ENCODE measurements at places on chromosomes 12 and 14.

DNA sequence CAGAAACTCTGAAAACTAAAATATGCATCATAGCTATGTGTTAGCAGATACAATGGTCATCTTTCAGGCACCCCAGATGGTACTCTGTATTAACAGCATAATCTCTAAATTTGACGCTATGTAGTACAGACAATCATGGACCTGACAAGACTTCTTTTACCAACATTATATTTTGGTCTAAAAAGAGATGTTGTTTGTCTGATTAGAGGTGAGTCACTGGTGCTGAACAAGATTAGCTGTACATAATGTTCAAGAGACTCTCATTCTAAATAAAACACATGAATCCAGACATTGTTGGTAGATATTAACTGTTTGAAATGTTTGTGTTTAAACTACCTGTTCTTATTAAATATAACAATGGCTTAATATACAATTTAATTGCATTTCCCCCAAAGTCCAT is 146.4 kb upstream of the LMNTD1 start:
- no peak for DNase-seq

DNA sequence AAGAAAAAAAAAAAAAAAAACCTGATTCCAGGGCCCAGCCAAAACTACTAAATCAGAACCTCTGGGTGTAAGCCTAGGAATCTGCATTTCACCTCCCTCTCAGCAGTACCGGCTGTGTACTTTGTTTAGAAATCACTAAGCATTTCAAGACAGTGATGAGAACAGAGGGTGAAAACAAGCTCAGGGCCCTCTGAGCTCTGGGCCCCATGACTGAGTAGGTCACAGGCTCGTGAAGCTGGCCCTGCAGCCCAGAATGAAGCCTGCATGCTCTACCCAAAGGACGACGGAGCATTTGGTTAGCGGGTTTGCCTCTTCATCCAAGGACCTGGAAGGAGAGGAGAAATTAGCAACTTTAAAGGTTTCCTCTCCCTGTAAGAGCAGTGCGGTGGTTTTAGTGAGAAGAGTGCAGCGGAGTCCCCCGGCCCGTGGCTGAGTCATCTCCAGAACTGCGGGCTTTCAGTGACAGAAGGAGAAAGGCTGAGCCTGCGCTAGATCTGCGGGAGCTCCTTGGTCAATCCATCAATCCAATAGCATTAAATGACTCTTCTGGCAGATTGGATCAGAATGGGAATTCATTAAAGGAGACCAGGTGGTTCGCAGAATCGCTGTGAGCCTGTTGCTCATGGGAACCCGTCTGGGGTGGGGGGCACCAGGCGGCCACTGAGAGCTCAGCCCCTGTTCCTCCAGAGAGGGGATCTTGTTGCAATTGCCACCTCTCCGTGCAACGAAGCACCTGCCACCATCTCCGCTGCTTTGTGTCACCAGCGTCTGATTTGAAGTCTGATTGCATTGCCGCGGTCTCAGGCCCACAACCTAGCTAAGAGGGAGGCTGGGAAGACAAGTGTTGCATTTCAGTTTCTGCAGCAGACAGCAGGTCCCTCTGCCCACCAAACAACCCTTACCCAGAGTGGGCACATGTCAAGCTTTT is 7.3 kb downstream of the IL31 start:
- peak; percentile 30 for DNase-seq

DNA sequence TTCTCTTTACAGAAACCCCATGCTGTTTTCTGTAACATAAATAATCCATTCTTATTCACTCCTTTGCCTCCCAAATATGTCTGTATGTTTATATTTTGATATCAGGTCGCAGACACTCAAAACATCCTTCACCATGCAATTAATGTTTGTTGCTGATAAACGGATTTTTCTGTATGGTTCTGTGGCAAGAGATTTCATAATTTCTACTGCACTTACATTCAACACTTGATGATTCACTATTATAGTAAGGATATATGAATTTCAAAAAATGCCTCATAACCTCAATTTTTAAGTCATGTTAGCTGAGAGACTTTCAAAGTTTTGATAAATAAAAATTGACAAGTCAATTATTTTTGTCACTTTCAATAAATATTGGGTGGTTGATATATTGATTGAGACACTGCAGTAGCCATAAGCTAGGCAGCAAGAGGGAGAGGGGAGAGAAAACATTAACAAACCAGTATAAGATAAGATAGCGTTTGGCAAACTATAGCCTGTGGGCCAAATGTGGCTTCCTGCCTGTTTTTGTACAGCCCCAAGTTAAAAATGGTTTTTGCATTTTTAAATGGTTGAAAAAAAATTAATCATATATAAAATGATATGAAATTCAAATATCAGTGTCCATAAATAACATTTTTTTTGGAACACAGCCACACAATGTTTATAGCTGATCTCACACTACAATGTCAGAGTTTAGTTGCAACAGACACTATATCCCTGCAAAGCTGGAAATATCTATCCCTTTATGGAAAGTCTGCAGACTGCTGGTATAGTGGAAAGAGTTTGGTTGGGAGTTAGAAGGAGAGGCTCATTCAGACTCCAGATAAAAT is 18.3 kb downstream of the ALDH6A1 start:
- no peak for DNase-seq

DNA sequence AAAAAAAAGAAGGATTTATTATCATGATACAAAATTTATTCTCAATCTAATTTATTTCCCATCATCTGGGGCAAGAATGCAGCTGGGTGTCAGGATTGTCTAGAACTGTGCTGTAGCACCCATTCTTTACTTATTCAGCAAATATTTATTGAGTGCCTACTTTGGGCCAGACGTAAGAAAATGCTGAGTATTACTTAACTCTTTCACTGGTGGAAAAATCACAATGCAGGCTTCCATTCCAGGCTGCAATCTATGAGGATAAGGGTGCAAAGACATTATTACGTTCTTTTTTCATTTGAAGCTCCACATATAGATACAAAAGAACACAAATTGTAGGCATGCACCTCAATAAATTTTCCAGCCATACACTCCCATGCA is 86.0 kb upstream of the CDKN3 start:
- no peak for DNase-seq

DNA sequence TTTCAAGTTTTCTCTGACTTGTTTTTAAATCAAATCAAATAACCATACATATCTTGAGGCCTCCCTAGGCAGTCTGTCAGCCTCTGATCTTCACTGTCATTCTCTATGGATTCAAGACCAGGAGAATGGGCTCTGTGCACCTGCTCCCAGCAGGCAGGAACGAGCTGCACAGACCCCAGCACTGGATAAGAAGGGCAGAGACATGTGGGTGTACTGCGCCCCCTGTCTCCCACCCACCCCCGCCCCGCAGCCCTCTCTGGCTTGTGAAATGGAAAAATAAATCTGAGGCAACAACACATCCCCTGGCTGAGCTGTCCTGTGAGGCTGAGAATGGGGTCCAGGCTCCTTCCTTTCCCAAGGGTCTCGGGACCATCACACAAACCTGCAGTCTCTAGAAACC is 26.3 kb downstream of the CLMN start:
- no peak for DNase-seq

- no peak for DNase-seq
These were observed 38.4 kb downstream of the TMEM132C start for GRCh38 chr12:128305336-128305892.

GRCh38 chr14:68261092-68261842 is 441.7 kb downstream of the RAD51B start:
- DNase-seq = no peak

- DNase-seq = no peak
These were observed 73.6 kb downstream of the ADGRD1 start for GRCh38 chr12:131027264-131027663.

DNA sequence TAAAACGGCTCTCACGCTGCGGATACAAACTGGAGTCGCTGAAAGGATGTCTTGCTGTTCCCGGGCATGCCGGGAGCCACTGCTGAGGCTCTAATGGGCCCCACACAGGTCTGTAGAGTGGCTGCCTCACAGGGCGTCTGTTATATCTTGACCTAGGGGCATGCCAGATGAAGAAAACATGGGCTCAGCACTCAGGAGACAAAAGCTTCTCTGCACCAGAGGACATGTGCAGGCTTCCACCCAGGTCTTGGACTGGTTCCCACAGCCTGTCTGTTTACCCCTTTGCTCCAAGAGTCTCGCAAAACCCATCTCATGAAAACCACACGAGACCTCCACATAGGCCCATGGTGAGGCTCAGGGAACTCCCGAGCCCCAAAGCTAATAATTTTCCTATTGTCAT is 134.2 kb downstream of the RPS29 start:
- DNase-seq = no peak

- DNase-seq = no peak
These were observed 216.4 kb downstream of the LRIG3 start for GRCh38 chr12:58703866-58704265.

DNA sequence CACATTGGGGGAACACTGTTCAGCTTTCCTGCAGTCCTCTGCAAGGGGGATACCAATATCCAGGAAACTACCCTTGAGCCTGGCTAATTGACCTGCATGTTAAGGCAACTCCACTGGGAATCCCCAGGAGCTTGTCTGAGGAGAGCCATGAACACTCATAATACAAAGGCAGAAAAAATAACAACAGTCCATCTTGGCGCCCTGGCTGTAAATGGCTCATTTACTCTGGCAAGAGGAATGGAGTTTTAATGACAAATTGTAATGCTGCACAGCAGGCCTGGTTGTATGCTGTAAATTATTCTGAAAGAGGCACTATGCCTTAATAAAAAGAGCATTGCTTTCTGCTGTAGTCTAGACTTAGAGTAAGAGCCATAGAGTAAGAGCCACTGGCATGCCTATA is 58.3 kb downstream of the SLC8A3 start:
- no peak for DNase-seq

- no peak for DNase-seq
These were observed 7.4 kb downstream of the ASCL1 start for GRCh38 chr12:102964872-102965271.

- no peak for DNase-seq
These were observed 14.0 kb downstream of the XPOT start for GRCh38 chr12:64418209-64418608.

GRCh38 chr12:80559766-80560165 is 115.7 kb downstream of the PTPRQ start:
- no peak for DNase-seq

- no peak for DNase-seq
These were observed 41.2 kb downstream of the ADGRD1 start for GRCh38 chr12:130994821-130995375.

DNA sequence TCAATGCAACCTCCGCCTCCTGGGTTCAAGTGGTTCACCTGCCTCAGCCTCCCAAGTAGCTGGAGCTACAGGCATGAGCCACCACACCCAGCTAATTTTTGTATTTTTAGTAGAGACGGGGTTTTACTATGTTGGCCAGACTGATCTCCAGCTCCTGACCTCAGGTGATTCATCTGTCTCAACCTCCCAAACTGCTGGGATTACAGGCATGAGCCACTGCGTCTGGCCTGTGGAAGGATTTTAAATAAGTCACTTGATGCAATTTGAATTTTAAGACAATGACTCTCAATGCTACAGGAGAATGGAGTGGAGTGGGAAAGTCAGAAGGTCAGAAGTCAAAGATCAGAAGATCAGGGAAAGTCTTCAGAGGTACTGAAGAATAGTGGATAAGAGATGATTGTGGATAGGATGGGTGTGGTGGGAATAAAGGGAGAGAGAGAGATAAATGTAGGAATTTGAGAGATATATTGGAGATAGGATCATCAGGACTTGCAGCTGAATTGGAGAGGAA is 15.4 kb downstream of the TMEM52B start:
- DNase-seq = no peak

GRCh38 chr14:53509276-53510244 is 356.4 kb upstream of the DDHD1 start:
- no peak for DNase-seq

GRCh38 chr14:43669355-43669754 is 837.7 kb downstream of the FSCB start:
- no peak for DNase-seq

DNA sequence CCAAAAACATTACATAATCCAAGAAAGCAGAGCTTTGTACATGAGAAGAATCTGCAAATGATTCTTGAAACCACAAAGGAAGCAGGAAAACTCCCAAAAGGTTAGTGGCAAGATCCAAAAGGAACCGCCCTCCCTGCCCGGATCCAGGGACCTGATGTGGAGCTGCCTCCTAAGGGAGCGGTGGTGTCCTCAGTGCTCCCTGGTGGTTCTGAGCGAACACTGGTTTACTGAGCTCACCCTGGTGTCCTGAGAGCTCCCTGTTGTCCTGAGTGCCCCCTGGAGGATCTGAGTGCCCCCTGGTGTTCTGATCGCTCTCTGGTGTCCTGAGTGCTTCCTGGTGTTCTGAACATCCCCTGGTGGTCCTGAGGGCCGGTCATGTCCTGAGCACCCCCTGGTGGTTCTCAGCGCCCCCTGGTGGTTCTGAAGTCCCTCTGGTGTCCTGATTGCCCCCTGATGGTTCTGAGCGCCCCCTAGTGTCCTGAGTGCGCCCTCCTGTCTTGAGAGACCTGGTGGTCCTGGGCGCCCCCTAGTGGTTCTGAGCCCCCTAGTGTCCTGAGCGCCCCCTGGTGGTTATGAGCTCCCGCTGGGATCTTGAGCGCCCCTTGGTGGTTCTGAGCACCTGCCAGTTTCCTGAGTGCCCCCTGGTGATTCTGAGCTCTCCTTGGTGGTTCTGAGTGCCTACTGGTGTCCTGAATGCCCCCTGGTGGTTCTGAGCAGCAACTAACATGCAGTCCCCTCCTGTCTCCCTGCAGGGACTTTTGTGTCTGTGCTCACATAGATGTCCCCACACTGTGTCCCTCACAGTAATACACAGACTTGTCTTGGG is 891.1 kb downstream of the TMEM121 start:
- DNase-seq = peak; percentile 95

GRCh38 chr14:104999361-104999760 is 13.8 kb downstream of the CLBA1 start:
- no peak for DNase-seq

GRCh38 chr14:69841656-69842055 is 37.6 kb upstream of the SMOC1 start:
- DNase-seq = no peak

DNA sequence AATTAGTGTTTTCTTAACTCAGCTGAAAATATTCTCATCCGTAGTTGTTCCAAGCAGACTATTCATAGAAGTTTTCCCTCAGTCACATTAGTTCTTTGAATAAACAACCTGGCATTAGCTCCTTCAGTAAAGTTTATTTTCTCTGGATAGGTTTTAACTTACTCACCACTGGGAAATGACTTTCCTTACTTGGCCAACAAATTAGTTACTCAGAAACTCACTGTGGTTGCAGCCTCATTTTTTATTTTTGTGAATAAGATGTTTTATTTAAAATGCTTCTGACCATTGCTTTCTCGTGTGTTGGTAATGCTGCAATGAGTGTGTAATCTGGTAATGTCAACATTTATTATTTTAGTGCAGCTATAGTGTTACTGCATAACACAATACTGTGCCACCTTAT is 74.9 kb downstream of the NOVA1 start:
- no peak for DNase-seq

GRCh38 chr12:53501615-53502181 is 615 bp downstream of the TARBP2 start:
- no peak for DNase-seq

GRCh38 chr12:63948211-63948610 is 103.7 kb downstream of the SRGAP1 start:
- DNase-seq = no peak

DNA sequence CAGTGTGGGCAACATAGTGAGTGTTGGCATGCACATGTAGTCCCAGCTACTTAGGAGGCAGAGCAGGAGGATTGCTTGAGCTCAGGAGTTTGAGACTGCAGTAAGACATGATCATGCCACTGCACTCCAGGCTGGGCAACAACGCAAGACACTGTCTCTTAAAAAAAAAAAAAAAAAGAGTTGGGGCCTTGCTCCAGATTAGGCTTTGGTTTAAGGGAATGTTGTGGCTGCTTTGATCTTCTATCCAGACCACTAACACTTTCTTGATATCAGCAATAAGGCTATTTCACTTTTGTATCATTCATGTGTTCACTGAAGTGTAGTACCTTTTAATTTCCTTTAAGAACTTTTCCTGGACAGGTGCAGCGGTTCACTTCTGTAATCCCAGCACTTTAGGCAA is 2.8 kb upstream of the FITM1 start:
- DNase-seq = no peak

All from stimulated activated CD8-positive, alpha-beta memory T cell treated with anti-CD3 and anti-CD28 coated beads, Interleukin-2, amount 100 ng/mL, for 48 hours (primary cell).